NCI-H2081 treated with DMSO at 0.1 percent for 48 hours (cell line): ENCODE measurements at places on chromosomes 5 and 9.

DNA sequence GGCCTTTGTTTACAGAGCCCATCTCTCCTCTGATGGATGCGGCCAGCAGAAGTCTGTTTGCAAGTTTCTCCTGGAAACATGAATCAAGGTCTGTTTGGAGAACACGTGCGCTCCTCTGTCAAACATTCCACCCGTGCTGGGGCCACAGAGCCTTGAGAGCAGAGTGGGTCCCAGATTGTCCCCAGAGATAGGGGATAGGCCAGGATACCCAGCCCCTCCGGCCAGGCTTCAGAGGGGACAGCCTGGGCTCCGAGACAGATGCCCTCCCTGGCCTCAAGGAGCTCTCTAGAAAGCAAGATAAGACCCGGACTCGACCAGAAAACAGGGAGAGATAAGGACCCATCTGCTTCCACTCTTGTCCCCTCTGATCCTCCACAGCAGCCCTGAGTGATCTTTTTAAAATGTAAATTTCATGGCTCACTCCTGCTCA lies 40.4 kb upstream of the HAND1 start:
- no peak for DNase-seq

- no peak for DNase-seq
Measured at GRCh38 chr9:79572608-79573411, 1.0 kb downstream of the TLE4 start.

- no peak for DNase-seq
Measured at GRCh38 chr5:115343855-115344254, 47.4 kb upstream of the CCDC112 start.

DNA sequence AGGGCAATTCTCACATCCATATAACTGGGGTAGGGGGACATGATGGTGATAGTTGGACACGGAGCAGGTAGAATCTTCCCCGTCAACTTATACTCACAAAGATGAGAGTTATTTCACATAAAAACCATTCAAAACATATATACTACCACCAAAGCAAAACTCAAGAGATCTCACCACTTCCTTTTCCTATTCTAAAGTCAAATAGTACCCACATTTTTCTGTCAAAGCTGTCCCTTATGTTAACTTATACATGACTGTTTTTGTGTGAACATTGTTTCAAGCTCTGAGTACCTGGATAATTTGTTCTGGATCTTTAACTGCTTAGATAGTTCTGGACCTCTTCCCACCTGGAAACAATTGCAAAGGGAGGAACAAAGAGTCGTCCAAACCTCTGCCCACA lies 95.5 kb upstream of the MAN2A1 start:
- no peak for DNase-seq

- DNase-seq = no peak
Measured at GRCh38 chr9:120348951-120349429, 231.0 kb downstream of the CDK5RAP2 start.

DNA sequence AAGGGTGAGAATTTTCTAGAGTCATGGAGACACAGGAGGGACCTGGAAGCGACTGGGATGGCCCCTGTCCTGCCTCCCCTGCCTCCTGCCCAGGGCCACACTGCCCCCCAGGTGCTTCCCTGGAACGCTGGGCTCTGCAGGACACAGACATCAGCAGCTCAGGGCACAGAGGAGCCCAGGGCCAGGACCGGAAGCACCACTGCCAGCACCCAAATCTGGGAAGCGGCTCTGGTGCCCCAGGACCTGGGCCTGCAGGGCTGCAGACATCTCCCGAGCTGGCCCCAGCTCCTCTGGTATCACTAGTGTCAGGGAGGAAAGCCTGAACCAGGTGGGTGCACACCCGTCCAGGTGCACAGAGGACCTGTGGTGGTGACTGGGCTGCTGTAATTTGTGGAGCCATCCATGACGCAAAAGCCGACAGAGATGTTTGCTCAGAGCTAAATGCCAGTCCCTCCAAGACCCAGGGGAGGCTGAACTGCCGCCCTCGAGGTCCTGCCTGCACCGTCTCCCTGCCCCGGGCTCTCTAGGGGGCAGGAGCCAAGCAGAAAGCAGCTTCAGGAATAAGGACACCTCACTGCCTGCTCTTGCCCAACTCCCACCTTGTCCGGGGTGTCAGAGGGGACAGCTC lies 46.0 kb upstream of the SIMC1 start:
- DNase-seq = no peak

DNA sequence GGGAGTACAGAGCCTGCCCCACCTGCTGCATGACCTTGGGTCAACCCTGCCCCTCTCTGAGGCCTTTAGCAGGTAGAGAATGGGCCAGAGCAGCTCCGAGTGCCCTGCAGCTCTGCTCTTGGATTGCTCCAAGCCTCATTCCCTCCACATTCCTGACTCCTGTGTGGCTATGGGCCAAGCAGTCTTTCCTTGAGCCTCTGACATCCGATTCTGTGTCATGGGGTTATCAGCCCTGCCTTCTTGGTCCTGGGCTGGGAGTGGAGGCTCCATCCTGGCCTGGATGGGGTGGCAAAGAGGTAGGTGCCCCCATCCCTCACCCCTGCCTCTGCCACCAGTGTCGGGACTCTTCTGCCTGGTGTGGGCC lies 13.7 kb downstream of the FPGS start:
- no peak for DNase-seq

DNA sequence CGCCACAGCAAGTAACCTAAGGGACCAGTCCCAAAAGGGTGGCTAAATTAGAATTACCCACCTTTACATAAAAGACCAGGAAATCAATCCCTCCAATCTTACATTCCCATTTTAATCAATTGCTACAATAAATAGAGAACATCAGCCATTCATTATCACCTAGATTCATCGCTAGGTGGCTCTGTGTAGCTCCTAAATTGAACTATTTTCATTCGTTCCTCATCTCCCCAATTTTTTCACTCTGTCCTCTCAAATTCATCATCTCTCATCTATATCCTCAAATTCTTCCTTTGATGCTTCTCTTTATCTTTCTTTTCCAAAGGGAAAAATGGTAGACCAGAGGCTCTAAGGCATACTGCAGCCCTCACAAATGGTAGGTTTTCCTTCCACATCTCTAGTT lies 108.2 kb upstream of the TNC start:
- DNase-seq = no peak

DNA sequence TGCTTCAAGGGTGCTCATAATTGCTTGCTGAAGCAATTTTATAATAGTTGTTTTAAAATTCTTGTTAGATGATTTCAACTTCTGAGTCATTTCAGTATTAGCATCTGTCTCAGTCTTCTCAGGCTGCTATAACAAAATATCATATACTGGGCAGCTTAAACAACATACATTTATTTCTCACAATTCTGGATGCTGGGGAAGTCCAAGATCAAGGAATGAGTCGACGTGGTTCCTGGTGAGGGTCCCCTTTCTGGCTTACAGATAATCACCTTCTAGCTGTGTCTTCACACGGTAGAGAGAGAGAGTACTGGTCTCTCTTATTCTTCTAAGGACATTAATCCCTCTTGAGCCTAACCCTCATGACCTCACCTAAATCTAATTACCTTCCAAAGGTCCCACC lies 160.4 kb downstream of the SIL1 start:
- no peak for DNase-seq
